ENCODE measurements at places on chromosomes 2 and 18. TPM values are rescaled to one million over a fixed set of nuclear protein-coding genes. Genes with fewer than 3 reads are reported as not detected.
A peak's percentile ranks its signal among the peaks of the same experiment; 100 is the strongest.

GRCh38 chr18:62572456-62572855 is 49.6 kb downstream of the ZCCHC2 start:
- DNase-seq = no peak

DNA sequence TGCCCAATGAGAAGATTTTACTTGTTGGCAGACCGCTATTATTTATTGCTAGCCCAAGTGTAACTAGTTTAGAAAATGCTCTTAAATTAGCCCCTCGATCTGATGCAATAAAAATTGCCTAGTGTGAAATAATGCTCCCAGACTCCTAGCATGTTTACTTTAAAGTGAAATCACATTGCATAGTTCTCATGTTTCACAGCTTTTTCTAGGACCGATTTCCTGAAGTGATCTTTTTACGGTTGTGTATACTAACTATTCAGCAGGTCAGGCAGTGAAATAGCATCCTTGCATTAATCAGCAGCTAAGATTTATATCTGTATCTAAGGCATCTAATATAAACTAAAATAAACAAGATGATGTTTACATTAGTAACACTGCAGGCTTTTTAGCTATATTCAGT is 52.4 kb downstream of the PMS1 start:
- DNase-seq = peak; percentile 59

GRCh38 chr2:215572341-215572848 is 136.5 kb upstream of the FN1 start:
- peak; percentile 58 for DNase-seq

- DNase-seq = no peak
Measured at GRCh38 chr2:102603904-102604303, 15.4 kb upstream of the SLC9A2 start.

EHD3 gene
- 12.1 TPM for total RNA-seq
